Large intestine (tissue), 12 donors: ENCODE measurements at places on chromosomes 4 and X. TPM values are rescaled to one million over a fixed set of nuclear protein-coding genes. Genes with fewer than 3 reads are reported as not detected.

- no peak for DNase-seq
Observed at GRCh38 chr4:155772459-155773195, 13.8 kb downstream of the GUCY1B1 start.

DNA sequence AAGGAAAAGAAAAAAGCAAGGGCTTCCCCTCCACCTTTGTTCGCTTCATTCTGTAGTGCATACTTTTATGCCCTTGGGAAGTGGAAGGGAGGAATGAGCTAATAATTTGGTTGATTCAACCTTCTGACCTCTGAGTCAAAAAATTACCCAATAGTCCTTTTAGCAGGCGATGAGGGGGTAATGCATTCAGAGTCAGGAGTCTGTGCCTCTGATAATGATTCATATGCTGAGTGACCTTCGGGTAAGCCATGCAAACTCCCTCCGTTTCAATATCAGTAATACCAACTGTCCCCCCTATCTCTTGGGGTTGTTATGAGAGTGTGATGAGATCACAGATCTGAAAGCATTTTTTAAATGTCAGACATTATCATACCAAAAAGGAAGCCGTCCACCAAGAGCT, 41.6 kb upstream of the ACSL4 start:
- DNase-seq = no peak

DNA sequence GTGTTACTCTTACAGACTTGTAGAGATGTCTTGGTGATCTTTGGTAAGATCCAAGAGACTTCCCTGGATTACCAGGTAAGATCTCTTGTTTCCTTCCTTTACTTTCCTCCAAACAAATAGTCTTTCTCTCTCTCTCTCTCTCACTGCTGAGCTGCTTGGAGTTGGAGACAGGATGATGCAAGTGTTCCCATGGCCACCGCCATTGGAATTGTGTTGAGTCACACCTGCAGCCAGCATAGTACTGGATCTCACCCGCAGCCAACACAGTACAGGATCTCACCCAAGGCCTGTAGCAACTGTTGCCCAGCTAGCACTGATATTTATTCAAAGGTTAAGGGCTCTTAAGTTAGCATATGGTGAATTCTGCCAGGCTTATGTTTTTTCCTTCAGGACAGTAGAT, 1080.9 kb downstream of the FAT4 start:
- no peak for DNase-seq

GRCh38 chr4:82957045-82957444, 53.6 kb downstream of the LIN54 start:
- DNase-seq = no peak

GRCh38 chrX:97672608-97673007, 788.9 kb downstream of the RPA4 start:
- DNase-seq = peak; percentile 46

- no peak for DNase-seq
Observed at GRCh38 chrX:15680401-15680800, 15.8 kb upstream of the CLTRN start.

- DNase-seq = no peak
Observed at GRCh38 chrX:150473371-150473770, 95.0 kb upstream of the MTM1 start.

GRCh38 chrX:132373610-132374009, 115.2 kb downstream of the MBNL3 start:
- DNase-seq = no peak

DNA sequence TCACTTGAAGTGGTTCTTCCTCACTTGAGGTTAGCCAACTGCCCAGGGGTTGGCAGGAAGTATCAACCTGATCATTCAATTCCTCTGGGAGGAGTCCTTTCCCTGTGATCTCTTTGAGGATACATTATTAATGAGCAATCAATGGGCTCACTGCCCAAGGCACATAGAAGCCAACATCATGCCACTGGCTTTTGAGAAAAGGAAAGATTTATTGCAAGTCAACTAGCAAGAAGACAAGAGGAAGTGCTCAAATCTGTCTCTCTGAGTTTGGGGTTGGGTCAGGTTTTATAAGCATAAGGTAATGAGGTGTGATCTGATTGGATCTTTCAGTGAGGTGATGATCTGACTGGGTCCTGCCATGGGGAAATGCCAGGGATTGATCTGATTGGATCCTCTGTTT, 39.6 kb downstream of the FGFBP1 start:
- DNase-seq = no peak

- peak; percentile 73 for DNase-seq
Observed at GRCh38 chrX:120752431-120753082, 122.7 kb upstream of the C1GALT1C1 start.

DNA sequence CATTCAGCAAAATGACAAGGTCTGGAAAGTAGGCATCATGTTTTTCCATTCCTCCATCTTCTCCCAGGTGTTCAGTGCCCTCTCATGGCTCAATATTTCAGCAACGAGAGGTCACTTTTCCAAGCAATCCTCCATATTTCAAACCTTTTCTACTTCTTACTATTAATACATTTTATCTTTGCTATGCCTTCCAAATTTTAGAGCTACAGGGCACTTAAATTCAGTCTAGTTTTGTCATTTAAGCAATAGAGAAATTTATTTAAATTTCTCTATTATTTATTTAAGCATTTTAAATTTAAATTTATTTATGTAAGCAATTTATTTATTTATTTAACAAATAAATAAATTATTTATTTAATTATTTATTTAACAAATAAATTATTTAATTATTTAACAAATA, 305.1 kb upstream of the ANXA10 start:
- DNase-seq = no peak

The ANXA10 gene
- polyA plus RNA-seq = 0.24 TPM

The UCHL1 gene
- polyA plus RNA-seq = 111 TPM

The CENPVL1 gene
- polyA plus RNA-seq = 0.19 TPM

The IL3RA gene
- polyA plus RNA-seq = 5.4 TPM

The DNAAF6 gene
- polyA plus RNA-seq = not detected

The BMPR1B gene
- polyA plus RNA-seq = 1.2 TPM
